ENCODE measurements at places on chromosomes 5 and 9. TPM values are rescaled to one million over a fixed set of nuclear protein-coding genes. Genes with fewer than 3 reads are reported as not detected.

DNA sequence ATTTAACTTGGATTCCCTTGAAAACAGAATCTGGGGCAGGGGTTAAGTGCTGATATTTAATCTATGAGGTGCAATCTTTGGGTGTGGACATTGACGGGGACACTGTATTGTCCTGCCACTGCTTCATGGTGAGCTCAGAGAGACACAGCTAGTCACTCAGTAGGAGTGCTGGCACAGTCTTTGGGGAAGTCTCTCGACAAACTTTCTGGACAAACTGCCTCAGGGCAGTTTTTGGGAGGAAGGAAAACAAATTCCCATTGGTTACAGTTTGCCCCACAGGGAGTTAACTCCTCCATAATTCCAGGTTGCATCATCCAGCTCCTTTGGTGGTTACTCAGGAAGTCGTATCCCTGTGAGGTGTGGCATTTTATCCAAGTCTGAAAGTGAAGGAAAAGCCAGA lies 17.9 kb downstream of the HNRNPK start:
- DNase-seq = no peak

DNA sequence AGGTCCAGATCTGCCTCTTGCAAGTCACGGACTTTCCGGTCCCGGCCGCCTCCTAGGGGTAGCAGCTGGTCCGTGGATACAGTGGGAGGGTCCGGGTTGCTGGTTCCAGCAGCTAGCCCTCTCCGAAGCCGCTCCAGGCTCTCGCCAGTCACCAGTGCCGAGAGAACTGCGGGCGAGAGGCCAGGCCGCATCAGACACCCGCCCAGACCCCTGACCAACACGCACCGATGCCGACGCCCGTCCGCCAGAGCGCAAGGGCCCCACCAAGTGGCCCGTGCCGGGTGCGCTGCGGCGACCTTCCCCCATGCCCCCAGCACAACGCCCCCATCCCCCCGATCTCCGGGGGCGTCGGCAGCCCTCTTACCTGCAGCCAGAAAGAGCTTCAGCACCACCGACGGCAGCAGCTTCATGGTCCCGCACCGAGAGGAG lies 470 bp downstream of the HBEGF start:
- peak; percentile 75 for DNase-seq

- no peak for DNase-seq
These were observed 11.6 kb downstream of the SKIC3 start for GRCh38 chr5:95543017-95543705.

DNA sequence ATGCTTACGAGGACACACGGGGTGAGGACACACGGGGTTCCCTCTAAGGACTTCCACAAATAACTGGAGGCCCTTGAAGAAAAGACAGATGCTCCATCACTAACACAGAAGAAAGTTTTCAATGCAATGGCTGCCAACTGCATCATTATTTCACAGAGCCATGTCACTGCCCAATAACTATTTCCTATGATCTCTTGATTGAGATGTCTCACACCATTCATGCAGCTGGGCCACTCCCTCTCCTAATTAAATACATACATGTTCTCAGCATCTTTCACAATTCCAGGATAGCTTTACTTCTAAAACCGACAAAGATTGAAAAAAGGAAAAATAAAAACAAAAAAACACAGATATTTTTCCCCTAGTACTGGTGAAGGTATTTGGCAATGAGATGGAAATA lies 650.8 kb downstream of the SEMA5A start:
- DNase-seq = no peak

DNA sequence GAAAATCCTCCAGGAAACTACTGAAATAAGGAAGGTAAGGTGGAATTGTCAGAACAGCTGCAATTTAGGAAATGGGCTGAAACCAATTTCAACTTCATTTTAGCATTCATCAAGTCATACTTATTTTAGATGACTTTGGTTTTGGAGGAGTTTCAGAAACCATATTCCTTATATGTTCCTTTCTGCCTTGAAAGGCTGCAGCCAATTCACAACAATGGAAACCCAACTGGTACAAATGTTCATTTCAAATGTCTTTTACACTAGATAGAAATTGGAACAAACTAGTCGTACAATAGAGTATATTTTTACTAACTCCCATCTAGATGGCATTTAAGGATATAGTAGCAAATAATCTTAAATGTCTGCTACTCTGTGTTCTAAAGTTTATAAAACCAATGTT lies 82.6 kb upstream of the ANKH start:
- DNase-seq = no peak

DNA sequence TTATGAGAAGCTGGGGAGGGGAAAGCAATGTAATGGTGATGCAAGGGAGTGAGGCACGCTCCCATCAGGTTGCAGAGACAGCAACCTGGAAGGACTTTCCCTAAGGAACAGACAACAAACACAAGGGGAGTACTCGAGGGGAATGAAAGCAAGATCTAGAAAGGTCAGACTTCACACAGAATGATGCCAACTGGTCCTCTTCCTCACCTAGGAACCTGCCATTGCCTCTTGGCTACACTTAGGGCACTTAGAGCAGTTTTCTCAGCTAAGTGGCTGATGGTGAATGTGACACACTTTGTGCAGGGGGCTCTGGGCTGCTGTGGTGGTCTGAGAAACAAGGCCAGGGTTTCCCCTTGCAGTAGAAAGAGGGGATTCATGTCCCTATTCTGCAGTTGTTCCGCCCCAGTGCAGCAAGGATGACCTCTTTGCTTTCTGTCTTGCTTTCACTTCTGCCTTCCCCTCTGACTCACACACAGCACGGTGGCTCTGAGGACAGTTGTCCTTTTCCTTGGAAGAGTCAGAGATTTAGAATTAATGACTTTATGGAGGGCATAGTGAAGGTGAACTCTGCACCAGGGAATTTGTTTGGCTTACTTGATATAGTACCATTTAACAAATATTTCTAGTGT lies 394.0 kb upstream of the KLF4 start:
- DNase-seq = no peak

DNA sequence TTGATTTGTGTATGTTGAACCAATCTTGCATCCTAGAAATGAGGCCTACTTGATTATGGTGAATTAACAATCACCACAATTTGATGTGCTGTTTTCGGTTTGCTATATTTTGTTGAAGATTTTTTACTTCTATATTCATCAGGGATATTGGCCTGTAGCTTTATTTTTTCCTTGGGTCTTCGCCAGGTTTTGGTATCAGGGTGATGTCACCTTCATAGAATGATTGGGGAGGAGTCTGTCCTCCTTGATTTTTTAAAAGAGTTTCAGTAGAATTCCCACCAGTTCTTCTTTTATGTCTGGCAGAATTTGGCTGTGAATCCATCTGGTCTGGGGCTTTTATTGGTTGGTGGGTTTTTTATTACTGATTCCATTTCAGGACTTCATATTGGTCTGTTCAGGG lies 115.2 kb downstream of the CPLANE1 start:
- DNase-seq = no peak

- no peak for DNase-seq
These were observed 4.4 kb downstream of the IL31RA start for GRCh38 chr5:55855509-55855908.

GRCh38 chr9:125852386-125852785 lies 105.2 kb downstream of the PBX3 start:
- no peak for DNase-seq

DNA sequence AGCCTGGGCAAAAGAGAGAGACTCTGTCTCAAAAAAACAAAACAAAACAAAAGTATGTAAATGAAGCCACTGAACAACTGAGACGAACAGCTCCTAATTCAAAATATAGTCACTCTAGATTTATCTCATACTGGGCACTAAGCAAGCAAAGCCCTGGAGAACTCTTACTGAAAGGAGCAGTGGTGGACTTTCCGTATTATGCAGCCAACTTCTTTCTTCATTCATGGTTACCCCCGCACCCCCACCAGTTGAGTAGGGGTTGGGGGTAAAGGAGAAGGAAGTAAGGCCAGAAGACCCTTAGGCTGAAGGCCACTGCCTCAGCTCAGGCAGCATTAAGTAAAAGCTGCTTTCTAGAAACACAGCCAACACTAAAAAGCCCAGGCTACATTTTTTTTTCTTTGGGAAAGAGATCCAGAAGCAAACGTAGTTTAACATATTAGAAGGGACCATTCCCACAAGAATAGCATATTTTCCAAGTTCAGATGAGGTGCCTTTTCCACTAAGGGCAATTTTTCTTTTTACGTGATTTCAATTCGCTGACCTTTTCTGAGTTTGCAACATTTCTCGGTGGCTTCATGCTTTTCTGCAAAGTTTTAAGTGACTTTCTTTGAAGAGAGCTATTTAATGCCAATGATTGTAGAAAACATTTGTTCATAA lies 55.3 kb downstream of the MAPKAP1 start:
- no peak for DNase-seq

DNA sequence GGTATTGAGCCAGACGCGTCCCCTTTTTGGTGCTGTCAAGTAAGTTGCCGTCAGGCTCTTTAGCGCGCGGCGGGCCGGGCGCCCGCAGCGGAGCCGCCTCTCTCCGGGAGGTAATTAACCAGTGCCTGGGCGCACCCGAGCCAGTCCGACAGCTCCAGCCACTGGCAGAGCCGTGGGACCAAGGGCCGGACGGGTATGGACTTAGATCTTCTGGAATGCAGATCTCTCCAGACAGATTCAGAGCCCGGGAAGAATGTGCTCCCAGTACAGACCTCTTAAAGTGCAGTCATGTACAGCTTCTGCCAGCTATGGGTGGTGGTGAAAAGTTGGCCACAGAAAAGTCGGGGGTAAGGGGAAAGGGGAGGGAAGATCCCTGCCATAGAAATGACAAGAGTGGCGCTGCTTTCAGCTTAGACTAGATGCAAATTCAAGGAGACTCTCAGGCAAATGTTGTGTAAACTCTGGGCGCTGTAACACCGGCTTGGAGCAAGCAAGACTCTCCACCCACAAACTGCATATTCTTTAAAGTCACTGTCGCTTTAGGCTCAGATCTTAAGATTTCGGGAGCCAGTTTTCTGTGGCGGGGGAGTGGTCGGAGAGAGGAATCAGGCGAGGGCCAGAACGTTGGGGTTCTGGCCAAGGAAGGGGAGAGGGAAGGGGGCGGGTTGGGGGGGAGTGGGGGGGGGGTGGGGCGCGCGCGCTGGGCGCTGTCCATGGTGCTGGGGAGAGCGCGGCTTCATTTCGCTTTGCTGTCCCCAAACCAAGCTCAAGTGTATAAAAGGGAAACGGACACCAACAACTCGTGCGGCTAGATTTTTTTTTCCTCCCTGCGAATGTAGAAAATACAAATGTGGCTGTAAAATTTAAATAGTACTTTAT lies 29.2 kb downstream of the NR2F1 start:
- no peak for DNase-seq

GRCh38 chr9:135612981-135613910 lies 26.1 kb downstream of the GLT6D1 start:
- DNase-seq = no peak

DNA sequence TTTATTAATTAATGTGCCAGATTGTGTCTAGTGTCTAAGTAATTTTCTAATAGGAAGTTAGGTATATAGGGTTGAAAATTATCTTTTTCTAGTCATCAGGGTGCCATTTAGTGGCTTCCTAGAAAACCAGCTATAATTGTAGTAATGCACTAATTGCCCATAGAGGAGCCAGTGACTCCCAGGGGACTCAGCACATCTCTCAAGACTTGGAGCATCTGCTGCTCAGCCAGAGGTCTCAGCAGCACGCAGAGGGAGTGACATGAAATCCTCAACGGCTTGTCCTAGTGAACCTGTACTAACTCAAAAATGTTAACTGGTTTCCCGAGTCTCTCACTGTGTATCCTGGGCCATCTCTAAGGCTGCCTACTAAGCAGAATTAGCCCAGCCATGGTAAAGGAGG lies 78.2 kb upstream of the MAN2A1 start:
- DNase-seq = no peak

GRCh38 chr5:60325870-60326269 lies 374.1 kb downstream of the DEPDC1B start:
- no peak for DNase-seq

DNA sequence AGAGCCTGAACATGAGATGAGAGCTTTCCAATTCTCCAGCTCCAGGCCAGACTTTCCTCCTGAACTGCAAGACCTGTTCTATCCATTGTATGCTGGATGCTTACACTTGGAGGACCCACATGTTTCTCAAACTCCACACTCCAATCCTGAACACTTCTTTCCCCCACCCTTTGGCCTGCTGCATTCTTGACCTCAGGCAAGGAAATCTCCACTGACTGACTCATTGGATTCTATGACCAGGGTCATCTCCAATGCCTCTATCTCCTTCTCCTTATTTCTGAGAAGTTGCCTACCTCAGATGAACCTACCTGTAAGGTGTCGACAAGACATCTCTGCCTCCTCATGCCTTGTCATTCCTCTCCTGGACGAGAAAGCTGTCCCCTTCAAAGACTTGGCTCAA lies 153.6 kb downstream of the CRB2 start:
- no peak for DNase-seq

GRCh38 chr5:432201-432927 lies 10.6 kb upstream of the EXOC3 start:
- no peak for DNase-seq

GRCh38 chr5:127298656-127299055 lies 8.1 kb downstream of the MEGF10 start:
- DNase-seq = no peak

DNA sequence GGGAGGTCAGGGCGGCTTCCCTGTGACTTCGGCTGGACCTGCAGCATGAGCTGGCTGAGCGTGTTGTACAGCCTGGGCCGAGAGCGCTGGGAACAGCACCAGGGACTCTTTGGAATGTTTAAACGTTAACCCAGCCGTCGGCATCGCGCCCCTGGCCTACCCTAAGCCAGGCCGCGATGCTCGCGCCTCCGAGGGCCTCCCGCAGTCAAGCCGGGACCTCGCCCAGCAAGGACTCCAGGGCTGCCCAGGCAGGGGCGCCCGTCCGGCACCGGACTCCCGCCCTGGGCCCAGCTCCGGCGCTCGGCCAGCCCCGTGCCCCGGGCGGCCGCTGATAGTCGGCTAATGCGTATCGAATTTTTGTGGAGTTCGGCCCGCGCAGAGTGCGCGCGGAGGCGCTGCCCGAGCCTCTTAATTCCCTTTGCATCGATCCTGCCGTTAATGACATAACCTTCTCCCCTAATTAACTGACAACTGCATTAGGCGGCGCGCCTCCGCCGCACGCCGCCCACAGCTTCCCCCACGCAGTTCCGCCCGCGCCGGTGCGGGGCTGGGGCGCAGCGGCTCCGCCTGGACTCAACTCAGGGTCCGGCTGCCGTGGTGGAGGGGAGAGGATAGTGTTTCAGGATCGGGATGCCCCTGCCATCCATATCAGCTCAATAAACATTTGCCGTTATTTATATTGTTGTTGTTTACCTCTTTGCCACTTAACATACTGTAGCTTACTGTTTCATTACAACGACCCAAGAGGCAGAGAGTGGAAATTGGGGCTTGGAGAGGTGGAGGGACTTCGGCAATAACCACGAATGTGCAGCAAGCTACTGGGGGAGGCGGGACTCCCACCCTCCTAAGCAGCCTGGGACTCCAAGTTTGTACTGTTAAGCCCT lies 28.8 kb upstream of the CDC23 start:
- DNase-seq = peak; percentile 31

NUTM2F gene
- total RNA-seq = not detected

OGN gene
- total RNA-seq = 20.8 TPM

DNAH5 gene
- total RNA-seq = 1.3 TPM

PPWD1 gene
- 39.1 TPM for total RNA-seq

ANKRD33B gene
- total RNA-seq = 0.67 TPM

FAM221B gene
- not detected for total RNA-seq

TMEM245 gene
- total RNA-seq = 331 TPM

TMEM252 gene
- not detected for total RNA-seq

PCDHA3 gene
- 1.7 TPM for total RNA-seq

MED27 gene
- 15.3 TPM for total RNA-seq

ADAMTS16 gene
- total RNA-seq = 0.11 TPM

SLC34A3 gene
- total RNA-seq = not detected

CYLC2 gene
- total RNA-seq = not detected

FAM81B gene
- total RNA-seq = 0.46 TPM

FUBP3 gene
- 83.9 TPM for total RNA-seq

SKP2 gene
- 8.4 TPM for total RNA-seq

INSL6 gene
- total RNA-seq = not detected

ATP6V1G1 gene
- 202 TPM for total RNA-seq

KCNT1 gene
- total RNA-seq = 0.21 TPM
